ENCODE measurements at places on chromosomes 3 and 15.

- DNase-seq, result no peak
These were observed 11.3 kb downstream of the PLA2G4D start for GRCh38 chr15:42082823-42083604.

DNA sequence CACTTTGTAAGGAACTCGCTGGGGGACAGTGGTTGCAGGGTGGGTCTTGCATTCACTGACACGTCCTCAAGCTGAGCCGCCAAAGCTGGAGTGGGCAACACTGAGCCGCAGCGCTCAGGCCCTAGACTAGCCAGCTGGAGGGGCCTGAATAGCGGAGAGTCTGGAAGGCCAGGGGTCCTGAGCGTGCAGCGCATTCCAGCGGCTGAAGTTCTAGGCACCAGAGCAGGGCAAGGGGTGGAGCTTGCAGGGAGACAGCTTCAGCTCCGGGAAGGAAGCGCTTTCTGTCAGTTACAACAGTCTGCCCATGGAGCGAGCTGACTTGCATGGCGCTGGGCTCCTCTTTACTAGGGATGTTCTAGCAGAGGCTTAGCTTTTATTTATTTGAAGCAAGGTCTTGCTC, 2.7 kb downstream of the MAP6D1 start:
- no peak for DNase-seq

DNA sequence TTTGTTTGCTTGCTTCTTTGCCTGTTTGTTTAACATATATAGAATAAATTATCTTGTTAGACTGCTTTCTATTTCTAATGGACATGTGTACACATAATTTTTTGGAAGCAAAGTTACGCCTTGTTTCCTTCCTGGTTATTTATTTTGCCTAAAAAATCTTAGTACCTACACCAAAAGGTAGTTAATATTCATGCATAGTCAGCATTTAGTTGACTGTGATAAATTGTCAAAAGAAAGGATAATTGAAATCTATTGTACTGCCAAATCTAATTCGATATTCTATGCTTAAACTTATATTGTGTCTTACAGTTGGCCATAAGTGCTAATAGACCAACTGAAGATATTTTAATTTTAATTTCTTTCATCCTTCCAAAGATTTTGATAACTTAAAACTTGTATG, 233.9 kb upstream of the ARL6 start:
- no peak for DNase-seq

- DNase-seq, result no peak
These were observed 153.1 kb downstream of the LIPC start for GRCh38 chr15:58584789-58585461.
